CD4-positive, alpha-beta T cell treated with Interferon alpha-2 for 1 hour (primary cell): ENCODE measurements at places on chromosomes 1 and 21.

DNA sequence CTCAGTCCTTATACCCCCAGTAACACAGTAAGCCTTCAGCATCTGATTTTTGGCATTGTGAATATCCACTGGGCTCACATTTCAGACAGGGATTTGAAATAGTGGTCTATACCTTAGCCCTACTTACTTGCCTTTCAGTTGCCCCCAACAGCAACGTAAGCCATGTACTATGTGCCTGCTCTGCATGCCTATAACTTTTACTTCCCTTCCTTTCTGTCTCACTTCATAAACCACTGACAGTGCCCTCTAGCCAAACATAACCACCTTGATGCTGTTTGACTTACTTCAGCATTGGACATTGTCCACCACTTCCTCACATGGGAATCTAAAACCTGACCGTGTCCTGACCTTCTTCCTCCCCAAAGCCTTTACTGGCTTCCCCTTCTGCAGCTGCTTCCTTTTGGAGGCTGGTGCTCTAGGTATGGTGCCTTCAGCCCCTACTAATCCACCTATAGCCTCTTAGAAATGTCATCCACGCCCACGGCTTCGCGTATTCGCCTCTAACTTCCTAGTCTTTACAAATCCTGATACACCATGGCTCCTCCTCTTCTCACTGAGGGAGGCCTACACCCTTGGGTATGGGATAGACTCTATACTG is 3.6 kb upstream of the ZNF672 start:
- DNase-seq: no peak

GRCh38 chr1:93365813-93366212 is 20.1 kb downstream of the DR1 start:
- DNase-seq: no peak

GRCh38 chr1:185636848-185637247 is 97.3 kb upstream of the HMCN1 start:
- DNase-seq: no peak

DNA sequence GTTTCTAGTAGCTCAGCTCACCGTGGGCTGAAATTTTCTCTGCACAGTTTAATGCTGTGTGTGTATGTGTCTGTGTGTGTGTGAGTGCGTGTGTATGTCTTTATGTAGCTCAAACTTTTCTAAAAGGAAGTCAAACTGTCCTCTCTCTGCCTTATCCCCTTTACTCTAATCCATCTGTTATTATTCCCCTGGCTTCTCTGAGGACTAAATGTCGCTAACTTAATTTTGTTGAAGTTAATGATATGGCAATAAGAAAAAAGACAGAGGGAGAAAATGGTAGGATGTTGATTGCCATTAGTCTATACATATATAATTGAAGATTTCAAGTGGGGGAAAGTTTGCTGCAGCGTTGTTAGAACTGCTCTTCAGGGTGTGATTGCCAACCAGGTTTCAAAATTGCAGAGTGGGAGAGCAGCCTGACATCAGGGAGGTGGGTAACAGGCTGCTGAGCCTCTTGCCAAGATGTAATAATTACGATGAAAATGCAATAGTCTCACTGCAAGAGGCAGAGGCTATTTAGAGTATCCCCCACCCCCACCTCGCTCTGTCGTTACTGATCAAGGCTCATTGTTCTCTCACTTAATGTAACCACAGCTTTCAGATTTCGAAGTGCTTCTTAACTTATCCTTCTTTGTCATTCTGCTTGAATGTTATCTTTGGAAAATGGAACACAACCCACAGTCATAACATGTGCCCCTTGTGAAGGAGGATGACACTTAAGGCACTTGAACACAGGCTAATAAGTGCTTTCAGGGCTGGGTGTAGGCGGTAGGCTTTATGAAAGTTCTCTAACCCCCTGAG is 559.0 kb upstream of the PLXNA2 start:
- no peak for DNase-seq

DNA sequence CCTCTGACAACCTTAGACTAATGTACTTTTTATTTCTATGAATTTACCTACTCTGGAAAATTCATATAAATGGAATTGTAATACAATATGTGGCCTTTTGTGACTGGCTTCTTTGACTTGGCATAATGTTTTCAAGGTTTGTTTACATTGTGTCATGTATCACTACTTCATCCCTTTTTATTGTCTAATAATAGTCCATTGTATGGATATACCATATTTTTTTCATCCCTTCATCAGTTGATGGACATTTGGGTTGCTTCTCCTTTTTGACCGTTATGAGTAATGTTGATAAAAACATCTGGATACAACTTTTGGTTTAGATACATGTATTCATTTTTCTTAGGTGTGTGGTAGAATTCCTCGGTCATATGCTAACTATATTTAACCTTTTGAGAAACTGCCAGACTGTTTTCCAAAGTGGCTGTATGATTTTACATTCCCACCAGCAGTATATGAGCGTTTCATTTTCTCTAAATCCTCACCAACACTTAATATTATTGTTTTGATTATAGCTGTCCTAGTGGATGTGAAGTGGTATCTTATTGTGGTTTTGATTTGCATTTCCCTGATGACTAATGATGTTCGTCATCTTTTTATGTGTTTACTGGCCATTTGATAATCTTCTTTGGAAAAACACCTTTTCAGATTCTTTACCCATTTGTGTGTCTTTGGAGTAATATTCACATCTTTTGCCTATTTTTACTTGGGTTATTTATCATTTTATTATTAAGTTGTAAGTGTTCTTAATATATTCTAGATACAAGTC is 3.5 kb downstream of the RO60 start:
- no peak for DNase-seq

- no peak for DNase-seq
These were observed 15.0 kb upstream of the SARS1 start for GRCh38 chr1:109198745-109199144.

DNA sequence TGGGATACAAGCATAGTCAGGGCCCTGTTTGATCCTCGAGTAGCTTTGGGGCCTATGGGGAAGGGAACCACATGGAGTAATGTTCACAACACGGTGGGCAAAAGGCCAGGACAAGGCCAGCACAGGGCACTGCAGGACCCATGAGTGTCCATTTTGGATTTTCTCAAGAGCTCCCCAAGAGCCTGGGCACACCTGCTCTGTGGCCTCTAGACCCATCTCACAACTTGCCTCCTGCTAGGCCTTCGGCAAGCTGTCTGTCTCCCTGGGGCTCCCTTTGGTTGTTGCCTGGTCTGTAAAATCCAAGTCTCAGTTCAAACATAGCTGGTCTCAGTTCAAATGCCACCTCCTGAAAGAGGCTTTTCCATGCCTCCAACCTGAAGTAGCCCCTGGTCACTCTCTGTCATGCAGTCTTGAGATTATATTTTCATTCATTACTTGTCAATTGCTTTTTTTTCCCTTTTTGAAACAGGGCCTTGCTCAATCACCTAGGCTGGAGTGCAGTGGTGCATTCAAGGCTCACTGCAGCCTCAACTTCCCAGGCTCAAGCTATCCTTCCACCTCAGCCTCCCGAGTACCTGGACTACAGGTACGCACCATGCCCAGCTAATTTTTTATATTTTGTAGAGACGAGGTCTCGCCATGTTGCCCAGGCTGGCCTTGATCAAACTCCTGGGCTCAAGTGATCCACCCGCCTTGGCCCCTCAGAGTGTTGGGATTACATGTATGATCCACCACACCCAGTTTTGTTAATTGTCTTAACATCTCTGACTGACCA is 107.4 kb downstream of the MATN1 start:
- DNase-seq: no peak

DNA sequence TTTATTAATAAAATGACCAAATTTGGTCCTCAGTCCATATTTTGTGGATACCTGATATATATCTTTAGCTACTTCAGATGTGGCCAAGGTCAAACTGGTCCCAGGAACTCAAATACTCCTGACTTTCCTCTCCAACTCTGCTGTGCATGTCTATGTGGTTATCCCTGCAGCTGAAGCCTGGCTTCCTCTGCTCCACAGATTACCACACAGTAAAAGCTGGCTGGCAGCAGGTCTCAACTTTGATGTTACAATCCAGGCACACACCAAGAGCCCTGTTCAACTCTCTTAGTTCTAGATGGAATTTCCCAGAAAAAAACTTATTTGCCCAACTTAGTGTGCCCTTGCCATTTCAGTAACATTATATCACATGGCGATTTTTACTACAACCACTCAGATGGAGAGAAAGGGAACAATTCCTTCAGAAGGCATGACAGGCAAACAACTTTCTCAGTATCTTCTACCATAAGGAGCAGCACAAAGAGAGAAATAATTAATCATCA is 479.5 kb downstream of the PLPP3 start:
- no peak for DNase-seq

DNA sequence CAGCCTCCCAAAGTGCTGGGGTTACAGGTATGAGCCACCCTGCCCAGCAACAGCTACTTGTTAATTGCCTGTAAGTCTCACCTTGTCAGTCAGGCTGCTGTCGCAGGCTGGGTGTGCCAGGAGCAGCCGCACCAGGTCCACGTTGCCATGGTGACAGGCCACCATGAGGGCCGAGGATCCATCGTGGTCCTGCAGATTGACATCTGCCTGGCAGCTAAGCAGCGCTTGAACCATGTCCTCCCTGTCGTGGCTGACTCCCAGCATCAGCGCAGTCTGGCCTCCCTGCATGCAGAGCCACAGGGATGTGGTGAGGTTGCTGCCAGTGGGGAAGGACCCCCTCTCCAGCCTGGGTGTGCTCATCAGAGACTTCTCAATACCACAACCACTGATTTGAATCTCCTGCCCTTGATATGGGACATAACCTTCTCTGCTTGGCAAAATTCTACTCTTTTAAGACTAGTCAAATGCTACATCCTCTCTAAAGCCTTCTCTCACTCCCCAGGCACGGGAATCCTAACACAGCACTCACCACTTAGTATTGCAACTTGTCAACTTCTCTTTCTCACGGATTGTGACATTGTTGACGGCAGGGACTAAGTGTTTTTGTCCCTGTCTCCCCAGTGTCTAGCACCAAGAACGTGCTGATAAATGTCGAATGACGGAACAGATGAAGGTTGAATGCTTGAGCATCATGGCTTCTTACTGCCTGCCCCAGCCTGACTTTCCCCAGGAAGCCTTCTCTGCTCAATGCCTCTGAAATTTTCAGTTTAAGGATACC is 52.9 kb downstream of the L1TD1 start:
- no peak for DNase-seq

DNA sequence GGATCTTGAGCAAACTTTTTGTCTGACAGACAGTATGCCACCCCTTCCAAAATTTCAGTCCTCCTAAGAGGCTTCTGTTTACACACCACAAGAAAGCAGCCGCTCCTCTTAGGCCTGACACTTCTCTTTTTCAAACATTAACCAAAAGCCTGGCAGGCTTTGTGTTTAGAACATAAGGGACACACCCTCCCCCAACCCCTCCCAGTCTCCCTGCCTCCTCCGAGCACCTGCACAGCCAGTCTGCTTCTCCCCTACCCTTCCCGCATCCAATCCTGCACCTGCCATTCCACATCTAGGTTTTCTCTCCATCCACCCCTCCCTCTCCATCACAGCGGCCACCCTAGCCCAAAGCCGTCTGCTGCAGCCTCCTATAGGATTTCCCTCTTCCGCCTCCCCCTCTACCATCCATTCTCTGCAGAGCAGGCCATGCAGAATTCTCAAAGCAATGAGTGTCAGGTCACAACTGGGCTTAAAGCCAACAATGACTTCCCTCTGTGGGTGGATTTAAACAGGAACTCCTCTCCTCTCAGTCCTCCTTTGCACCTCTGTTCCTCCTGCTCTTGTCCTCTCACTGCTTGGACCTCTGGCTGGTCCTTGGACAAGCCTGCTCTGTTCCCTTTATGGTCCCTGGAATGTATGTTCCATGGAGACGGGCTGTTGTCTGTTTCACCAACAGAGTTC is 478.2 kb downstream of the NPHP4 start:
- no peak for DNase-seq

DNA sequence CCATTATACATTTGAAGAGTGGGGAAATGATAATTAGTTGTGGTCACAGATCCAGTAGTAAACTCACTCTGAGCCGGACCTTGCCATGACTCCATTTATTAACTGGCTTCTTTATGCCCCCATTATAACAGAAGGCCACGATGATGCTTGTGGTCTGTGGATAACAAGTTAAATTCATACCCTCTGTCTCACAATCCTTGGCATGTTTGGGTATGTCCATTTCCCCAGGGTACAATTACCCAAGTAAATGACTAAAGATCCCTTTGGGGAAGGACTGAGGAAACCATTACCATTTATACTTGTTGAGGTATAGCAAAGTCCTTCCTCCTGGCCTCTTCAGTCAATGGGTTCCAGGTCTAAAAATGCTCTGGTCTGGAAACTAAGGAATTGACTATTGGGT is 7.3 kb upstream of the USP1 start:
- DNase-seq: no peak

GRCh38 chr1:199995096-199995685 is 32.3 kb upstream of the NR5A2 start:
- DNase-seq: no peak

DNA sequence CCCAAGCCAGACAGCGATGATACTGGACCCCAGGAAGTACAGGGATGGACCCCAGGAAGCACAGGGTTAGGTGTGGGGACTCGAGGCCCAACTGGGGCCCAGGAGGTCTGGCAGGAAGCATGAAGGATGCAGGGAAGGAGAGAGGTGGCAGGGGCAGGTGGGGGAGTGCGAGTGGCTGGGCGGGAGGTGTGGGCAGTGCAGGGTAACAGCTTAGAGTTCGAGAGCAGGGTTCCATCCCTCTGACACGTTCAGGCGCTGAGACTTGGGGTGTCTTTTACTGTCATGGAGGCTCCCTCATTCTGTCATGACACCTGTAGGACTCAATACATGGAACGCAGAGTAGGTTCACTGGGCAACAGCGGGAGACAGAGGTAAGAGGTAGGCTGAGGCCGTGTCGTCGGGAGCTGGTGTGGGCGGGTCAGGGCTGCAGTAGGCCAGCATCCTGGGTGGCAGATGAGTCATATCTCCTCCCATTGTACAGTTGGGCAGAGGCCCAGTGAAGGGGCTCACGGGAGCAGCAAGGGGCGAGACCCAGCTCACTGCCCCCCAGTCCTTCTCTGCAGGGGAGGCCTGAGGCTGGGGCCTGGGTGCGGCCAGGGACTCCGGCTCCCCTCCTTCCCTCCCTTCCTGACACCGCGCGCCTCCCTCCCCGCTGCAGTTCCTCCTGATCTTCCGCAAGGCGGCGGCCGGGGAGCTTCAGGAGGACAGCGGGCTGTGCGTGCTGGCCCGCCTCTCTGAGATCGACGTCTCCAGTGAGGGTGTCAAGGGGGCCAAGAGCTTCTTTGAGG is 11.6 kb upstream of the CTRC start:
- no peak for DNase-seq
